Ovary (tissue), 10 donors: ENCODE measurements at places on chromosomes 2 and 18.

- no peak for DNase-seq
These were observed 10.0 kb downstream of the TCF4 start for GRCh38 chr18:55577812-55578539.

DNA sequence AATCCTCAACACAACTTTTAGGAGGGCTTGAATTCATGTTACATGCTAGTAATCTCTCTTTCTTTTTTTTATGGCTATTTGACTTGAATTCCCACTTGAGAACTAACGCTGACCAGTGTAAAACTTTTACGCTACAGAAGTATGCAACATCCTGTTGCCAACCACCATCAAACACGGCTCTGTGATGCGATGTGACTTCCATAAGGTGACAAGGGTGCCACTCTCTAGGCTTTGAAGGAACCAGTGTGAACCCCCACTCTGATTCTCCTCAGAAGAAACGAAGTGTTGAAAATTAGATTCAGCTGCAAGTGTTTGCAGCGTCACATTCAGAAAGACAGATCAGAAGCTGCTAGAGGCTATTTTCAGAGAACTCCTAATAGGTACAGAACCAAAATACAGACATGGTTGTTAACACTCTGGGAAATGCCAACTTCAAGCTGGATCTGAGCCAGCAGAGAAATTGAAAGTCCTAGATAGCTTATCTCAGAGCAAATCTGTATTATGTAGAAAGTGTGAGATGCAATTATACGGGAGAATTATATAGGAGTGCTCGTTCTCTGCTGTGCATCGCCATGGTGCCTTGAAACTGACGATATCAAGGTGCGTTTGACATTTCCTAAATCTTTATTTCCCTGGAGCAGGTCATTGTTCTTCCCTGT is 271.2 kb downstream of the LPIN1 start:
- DNase-seq, result no peak

DNA sequence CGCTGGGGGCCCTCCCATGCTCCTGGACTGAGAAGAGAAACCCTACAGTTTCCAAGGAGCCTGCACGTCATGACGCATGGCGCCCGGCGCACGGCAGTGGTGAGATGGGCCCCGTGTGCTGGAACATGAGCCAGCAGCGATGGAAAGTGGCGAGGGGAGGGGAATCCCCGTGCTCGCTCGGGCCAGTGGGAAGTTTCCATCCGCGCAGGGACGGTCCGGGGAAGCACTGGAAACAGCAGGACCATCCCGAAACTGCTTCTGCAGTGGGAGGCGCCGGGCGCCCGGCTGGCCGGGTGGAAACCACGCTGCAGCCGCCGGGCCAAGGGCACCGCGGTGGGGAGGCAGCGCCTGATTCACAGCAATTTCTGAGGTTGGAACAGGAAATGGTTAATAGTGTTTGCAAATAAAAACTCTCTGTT is 4.9 kb upstream of the PDCD1 start:
- DNase-seq, result peak; percentile 73

DNA sequence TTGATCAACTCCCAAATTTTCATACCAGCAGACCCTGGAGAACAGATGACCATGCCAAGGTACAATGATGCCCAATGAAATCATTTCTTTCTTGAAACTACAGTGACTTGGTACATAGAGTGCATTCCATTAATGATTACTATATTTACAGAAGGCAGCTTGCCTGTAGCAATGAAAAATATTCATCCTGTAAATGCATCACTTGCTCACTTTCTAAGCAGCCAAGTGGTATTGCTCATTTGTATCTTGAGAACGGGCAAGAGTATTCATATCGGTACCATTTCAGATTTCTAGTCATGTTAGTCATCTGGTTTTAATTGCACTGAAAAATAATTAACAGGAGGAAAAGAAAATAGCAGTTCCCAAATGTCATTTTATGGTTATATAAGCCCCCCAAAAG is 59.6 kb downstream of the VIL1 start:
- no peak for DNase-seq

- no peak for DNase-seq
These were observed 193.8 kb downstream of the SEPTIN10 start for GRCh38 chr2:109419960-109420370.

GRCh38 chr2:171545086-171545485 is 22.8 kb downstream of the CYBRD1 start:
- no peak for DNase-seq

GRCh38 chr2:97675430-97676113 is 6.1 kb downstream of the C2orf92 start:
- no peak for DNase-seq

DNA sequence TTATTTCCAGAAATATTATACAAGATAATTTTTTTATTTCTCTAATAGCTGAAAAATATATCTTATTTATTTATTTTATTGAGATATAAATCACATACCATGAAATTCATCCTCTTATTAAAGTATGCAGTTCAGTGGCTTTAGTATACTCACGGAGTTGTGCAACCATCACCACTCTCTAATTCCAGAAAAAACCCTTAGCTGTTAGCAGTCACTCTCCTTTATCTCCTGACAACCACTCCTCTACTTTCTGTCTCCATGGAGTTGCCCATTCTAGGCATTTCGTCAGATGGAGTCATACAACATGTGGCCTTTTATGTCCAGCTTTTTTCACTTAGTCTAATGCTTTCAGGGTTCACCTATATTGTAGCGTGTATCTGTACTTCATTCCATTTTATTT is 66.5 kb downstream of the TCF7L1 start:
- DNase-seq, result no peak

DNA sequence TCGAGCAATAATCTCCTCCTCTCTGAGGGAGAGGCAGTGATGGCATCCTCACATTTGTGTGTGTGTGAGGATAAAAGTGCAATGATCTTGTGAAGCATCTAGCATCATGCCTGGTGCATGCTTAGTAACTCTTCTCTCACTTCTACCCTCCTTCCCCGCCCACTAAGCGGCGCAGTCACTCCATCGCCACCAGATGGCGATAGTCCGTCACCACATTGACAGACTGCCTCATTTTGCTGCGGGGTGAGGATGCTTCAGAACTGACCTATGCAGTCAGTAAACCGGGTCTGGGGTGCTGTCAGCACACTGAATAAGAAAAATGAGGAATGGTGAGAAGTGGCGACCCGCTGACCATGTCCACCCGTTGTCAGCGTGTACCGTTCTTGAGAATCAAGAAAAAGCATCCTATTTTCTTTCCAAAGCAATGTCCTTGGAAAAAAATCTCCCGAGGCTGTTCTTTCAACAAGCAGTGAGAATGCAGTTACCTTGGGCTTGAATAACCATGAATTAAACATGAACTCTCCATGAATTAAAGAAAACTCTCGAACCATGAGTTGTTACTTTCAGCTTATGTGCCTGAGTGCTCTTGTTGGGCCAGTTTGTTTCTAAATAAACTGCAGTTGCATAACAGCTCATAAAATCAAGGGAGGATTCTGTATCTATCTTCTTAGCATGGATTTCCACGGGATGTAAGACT is 37.3 kb upstream of the TMEM177 start:
- DNase-seq, result peak; percentile 73

- DNase-seq, result no peak
These were observed 77.3 kb downstream of the XDH start for GRCh38 chr2:31337197-31337596.
